ENCODE measurements at places on chromosomes 3 and 15. TPM values are rescaled to one million over a fixed set of nuclear protein-coding genes. Genes with fewer than 3 reads are reported as not detected.

DNA sequence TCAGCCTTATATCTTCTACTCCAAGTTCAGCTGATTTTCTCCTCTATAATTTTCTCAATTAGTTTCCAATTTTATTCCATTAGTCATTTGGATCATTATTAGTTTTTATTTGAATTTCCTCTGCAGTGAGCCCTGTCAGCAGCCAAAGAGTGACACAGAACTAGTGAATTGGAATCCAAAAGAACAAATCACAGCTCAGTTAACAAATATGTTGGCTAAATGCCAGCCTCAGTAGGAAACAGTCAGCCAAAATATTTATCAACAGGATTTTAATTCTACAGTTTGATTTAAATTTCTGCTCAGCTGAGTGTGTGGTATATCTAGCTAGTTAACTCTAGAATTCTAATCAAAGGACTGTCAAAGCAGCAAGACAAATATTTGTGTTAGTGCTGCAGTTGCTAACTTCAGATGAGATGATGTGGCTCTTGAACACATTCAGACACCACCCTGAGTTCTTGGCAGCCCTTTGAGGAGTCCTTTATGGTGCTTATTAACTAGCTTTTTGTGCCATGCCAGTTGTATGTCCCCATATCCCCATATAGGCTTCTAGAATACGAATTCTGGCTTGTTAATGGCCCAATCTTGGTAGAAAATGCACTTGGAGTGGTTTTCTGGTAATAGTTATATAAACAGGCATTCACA is 194.5 kb downstream of the CPNE4 start:
- no peaks in the 10 kb centered on the region for H3K36me3 ChIP-seq
- H3K27me3 ChIP-seq, result no peaks in the 10 kb centered on the region
- no peak overlapping the region for H3K4me3 ChIP-seq
- H3K4me1 ChIP-seq, result no peaks in the 10 kb centered on the region
- DNase-seq, result no peak

DNA sequence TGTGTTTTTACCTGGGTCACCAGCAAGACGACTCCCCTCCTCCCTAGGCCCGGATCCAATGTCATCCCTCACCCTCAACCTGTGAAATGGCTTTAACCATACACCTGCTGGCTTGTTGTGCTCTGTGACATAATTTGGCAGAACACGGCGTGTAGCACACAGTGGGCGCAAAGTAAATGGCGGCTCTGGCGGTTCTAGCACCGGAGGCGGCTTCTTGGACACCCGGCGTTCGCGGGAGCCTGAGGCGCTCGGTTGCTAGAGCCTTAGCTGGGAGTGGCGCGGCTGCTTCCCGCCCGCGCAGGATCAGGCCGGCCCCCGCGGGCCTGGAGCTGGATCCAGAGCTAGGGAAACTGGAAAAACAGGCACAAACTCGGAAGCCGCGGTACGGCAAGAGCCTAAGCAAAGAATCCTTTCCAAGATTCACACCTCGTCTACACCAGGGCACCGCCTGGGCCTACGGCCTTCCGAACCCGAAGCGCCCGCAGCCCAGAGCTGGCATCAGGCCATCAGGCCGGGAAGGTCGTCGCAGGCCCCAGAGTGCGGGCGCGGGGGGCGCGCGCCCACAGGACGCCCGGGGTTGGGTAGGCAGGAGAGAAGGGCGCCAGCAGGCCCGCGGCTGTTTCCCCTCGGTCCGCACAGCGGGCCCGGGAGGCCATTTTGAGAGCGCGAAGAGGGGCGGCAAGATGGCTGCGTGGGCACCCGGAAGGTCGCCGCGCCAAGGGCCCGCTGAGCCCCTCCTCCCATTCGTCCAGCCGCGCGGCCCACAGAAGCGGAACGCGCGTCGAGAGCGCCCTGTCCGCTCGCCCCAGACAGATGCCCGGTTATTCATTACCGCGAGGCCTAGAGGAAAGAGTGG is 43.9 kb upstream of the POLG start:
- H3K27ac ChIP-seq, result no peak overlapping the region
- no peak for DNase-seq
- H3K4me3 ChIP-seq, result no peak overlapping the region
- peaks cover 92% of the 10 kb centered on the region for H3K27me3 ChIP-seq
- peaks cover 4% of the 10 kb centered on the region for H3K4me1 ChIP-seq

Gene TBC1D21
- not detected for total RNA-seq

Gene LYZL4
- total RNA-seq, result not detected

Gene FILIP1L
- 29.2 TPM for total RNA-seq

Gene ZMYND10
- 0.51 TPM for total RNA-seq

Gene CDHR4
- total RNA-seq, result not detected

Data from endothelial cell of umbilical vein (primary cell).